ENCODE measurements at places on chromosomes 7 and 10. TPM values are rescaled to one million over a fixed set of nuclear protein-coding genes. Genes with fewer than 3 reads are reported as not detected.
A peak's percentile ranks its signal among the peaks of the same experiment; 100 is the strongest.

- no peaks in the 10 kb centered on the region for H3K27me3 ChIP-seq
- H3K4me1 ChIP-seq = peaks cover 2% of the 10 kb centered on the region
- DNase-seq = peak; percentile 26
- H3K27ac ChIP-seq = no peak overlapping the region
- no peaks in the 10 kb centered on the region for H3K36me3 ChIP-seq
- no peak overlapping the region for H3K4me3 ChIP-seq
These were observed 25.9 kb upstream of the PTPRN2 start for GRCh38 chr7:158613481-158613880.

DNA sequence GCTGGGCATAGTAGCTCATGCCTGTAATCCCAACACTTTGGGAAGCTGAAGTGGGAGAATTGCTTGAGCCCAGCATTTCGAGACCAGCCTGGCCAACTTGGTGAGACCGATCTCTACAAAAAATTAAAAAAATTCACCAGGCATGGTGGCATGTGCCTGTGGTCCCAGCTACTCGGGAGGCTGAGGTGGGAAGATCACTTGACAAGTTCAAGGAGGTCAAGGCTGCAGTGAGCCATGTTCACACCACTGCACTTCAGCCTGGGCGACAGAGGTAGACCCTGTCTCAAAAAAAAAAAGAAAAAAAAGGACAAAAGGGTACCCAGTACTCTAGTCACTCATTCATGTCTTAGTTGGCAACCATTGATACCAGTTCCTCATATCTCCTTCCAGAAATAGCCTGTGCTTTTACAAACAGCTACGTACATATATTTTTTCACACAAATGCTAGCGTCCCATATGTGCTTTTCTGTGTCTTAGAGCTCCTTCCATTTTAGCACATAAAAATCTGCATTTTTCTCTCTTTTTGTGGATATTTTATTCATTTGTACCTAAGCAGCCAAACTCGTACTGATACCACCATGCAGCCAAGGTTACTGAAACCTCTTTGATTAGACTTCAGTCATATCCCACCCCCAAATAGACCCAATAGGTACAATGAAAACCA lies 5.5 kb downstream of the ABCC2 start:
- H3K4me1 ChIP-seq = peaks cover 16% of the 10 kb centered on the region
- DNase-seq = no peak
- H3K36me3 ChIP-seq = no peaks in the 10 kb centered on the region
- H3K27me3 ChIP-seq = no peaks in the 10 kb centered on the region

DNA sequence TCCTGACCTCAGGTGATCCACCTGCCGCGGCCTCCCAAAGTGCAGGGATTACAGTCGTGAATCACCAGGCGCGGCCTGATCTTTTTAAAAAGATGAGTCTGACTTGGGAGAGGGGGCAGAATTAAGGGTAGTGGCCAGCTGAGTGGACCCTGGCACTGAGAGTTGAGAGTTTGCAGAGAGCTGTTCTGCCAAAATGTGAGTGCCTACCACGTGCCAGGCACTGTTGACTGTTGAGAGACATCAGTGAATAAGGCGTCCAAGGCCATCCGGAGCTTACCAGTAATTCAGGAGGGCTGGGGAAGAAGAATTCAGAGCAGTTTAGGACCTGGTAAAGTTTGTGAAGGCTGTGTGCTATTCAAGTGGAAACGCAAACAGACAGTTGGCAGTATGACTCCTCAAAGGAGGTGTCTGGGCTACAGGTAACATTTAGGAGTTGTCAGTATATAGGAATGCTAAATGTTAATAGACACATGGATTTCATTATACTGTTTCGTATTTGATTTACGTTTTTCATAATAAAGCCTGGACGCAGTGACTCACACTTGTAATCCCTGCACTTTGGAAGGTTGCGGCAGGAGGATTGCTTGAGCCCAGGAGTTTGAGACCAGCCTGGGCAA lies 1.5 kb downstream of the NIPSNAP2 start:
- peaks cover 5% of the 10 kb centered on the region for H3K4me1 ChIP-seq
- no peak overlapping the region for H3K4me3 ChIP-seq
- H3K36me3 ChIP-seq = no peaks in the 10 kb centered on the region
- H3K27me3 ChIP-seq = no peaks in the 10 kb centered on the region
- H3K27ac ChIP-seq = no peak overlapping the region

GNA12 gene
- total RNA-seq = 36.2 TPM

BEND7 gene
- total RNA-seq = 10.6 TPM

- no peak overlapping the region for H3K27ac ChIP-seq
- no peaks in the 10 kb centered on the region for H3K27me3 ChIP-seq
- no peak for DNase-seq
- H3K4me3 ChIP-seq = no peak overlapping the region
- H3K36me3 ChIP-seq = peaks cover 1% of the 10 kb centered on the region
These were observed 240.2 kb downstream of the MAD1L1 start for GRCh38 chr7:1992554-1992953.

GRCh38 chr7:36787933-36788378 lies 63.7 kb upstream of the AOAH start:
- no peak for DNase-seq
- H3K4me3 ChIP-seq = no peak overlapping the region
- no peak overlapping the region for H3K27ac ChIP-seq

- H3K27ac ChIP-seq = no peak overlapping the region
- no peak for DNase-seq
- H3K27me3 ChIP-seq = no peaks in the 10 kb centered on the region
- H3K4me3 ChIP-seq = no peak overlapping the region
- H3K36me3 ChIP-seq = peaks cover 2% of the 10 kb centered on the region
These were observed 26.0 kb upstream of the BTBD16 start for GRCh38 chr10:122245136-122245535.

Data from fibroblast of lung (primary cell).